Endothelial cell (in vitro differentiated cells): ENCODE measurements at places on chromosomes 4 and X. TPM values are rescaled to one million over a fixed set of nuclear protein-coding genes. Genes with fewer than 3 reads are reported as not detected.

Gene IRAK1
- total RNA-seq = 89.9 TPM

Gene PAGE1
- total RNA-seq = not detected

Gene PABPC1L2A
- 3.8 TPM for total RNA-seq

Gene NHSL2
- total RNA-seq = 57.6 TPM

Gene COL25A1
- total RNA-seq = 22.7 TPM
